ENCODE measurements at places on chromosomes 4 and X.
A peak's percentile ranks its signal among the peaks of the same experiment; 100 is the strongest.

GRCh38 chr4:189804894-189805293, 135.8 kb upstream of the FRG1 start:
- no peak for DNase-seq

- DNase-seq = no peak
Observed at GRCh38 chrX:73834219-73834618, 271.2 kb downstream of the CHIC1 start.

- no peak for DNase-seq
Observed at GRCh38 chr4:40562208-40562607, 67.5 kb downstream of the RBM47 start.

GRCh38 chr4:121455285-121455684, 74.5 kb upstream of the QRFPR start:
- no peak for DNase-seq

GRCh38 chr4:109816082-109816442, 500 bp downstream of the GAR1 start:
- DNase-seq = peak; percentile 23

DNA sequence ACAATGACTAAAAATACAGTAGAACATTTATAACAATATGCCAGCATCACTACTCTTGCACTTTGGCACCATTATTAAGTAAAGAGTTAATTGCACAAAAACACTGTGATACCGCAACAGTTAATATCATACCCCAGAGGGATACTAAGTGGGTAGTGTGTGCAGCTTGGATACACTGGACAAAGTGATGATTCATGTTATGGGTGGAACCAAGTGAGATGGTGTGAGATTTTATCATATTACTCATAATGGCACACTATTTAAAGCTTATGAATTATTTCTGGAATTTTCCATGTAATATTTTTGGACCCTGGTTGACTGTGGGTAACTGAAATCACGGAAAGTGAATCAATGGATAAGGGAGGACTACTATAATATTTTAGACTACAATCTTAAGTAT, 265.3 kb downstream of the PCDH18 start:
- DNase-seq = no peak

- DNase-seq = no peak
Observed at GRCh38 chr4:78666830-78667258, 109.3 kb upstream of the BMP2K start.

GRCh38 chrX:20519826-20520225, 253.1 kb upstream of the RPS6KA3 start:
- DNase-seq = no peak

DNA sequence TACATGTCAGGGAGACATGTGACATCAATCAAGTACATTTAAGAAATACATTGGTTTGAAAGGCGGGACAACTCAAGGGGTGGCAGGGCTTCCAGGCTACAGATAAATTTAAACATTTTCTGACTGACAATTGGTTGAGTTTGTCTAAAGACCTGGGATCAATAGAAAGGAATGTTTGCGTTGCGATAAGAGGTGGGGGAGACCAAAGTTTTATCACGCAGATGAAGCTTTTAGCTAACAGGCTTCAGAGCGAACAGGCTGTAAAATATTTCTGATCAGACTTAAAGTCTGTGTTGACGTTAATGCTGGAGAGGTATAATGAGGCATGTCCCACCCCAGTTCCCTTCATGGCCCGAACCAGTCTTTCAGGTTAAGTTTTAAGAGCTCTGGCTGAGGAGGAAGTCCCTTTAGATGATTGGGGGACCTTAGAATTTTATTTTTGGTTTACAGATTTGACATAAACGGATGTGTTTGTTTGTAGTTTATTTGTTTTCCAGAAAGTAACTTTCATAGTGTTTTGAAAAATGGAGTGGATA, 346.7 kb upstream of the RASGEF1B start:
- no peak for DNase-seq

- DNase-seq = peak; percentile 46
Observed at GRCh38 chr4:2220016-2220630, 21.8 kb downstream of the HAUS3 start.

GRCh38 chrX:34546366-34546765, 110.7 kb downstream of the TMEM47 start:
- DNase-seq = no peak

- no peak for DNase-seq
Observed at GRCh38 chr4:30912098-30912714, 192.0 kb downstream of the PCDH7 start.

DNA sequence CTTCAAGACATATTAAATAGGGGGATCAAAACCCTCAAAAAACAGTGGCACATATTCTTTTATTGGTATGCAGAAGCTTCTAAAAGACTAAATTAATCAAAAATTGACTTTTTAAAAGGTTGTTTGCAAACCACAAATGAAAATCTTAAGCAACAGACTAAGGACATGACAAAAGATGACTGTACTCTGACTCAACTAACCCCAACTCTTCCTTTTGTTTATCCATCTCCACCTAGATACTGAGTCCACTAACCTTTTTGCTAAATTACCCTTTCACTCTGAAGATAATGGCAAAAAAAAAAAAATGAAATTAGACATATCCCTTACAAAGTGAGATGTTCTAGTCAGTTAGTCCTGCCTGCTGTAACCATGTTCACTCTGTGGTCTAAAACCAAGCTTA, 91.6 kb upstream of the NLRP2B start:
- no peak for DNase-seq

GRCh38 chrX:111743316-111743715, 62.3 kb downstream of the ALG13 start:
- no peak for DNase-seq

DNA sequence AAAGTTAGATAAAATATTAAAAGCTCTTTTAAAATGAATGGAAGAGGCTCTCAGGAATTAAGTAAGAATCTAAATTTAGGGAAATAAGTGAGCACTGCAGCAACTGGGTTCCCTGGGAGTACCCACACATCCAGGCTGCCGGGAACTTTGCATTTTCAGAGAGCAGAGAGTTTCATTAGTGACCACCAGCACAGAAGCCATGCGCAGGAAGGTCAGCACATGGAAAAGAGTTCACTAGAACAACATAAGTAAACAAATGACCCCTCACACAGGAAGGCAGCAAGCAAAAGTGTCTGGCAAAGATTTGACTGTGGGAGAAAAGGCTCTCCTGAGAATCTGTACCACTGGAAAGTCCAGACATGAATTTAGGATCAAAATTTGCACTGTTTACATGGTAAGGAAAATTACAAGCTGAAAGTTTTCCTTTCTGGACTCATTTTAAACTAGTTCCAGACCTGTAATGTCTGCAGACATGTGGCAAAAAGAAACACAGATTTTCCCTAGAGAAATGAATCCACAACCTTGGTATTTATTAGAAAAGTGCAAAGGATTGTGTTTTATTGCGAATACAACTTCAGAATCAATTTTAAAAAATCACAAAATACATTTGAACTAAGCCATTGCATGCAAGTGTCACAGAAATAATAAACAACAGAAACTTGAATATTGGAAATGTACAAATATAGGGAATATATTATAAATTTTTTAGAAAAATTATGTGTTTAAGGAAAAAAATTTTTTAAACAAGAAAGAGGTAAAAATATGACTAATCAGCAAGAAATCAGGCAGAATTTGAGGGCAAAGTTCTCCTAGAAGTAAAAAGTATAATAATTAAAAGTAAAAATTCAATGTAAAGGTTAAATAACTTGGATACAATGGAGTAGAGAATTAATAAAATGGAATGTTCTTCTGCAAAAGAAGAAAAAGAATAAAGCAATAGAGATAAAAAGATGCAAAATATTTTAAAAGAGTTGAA, 18.4 kb upstream of the MYOZ2 start:
- DNase-seq = no peak

- no peak for DNase-seq
Observed at GRCh38 chrX:129125122-129125914, 398.0 kb downstream of the SMARCA1 start.
